Calu3 (cell line): ENCODE measurements at places on chromosomes 11 and 22. TPM values are rescaled to one million over a fixed set of nuclear protein-coding genes. Genes with fewer than 3 reads are reported as not detected.

Gene BACE1
- 9.6 and 10.7 TPM in 2 replicates for total RNA-seq

DNA sequence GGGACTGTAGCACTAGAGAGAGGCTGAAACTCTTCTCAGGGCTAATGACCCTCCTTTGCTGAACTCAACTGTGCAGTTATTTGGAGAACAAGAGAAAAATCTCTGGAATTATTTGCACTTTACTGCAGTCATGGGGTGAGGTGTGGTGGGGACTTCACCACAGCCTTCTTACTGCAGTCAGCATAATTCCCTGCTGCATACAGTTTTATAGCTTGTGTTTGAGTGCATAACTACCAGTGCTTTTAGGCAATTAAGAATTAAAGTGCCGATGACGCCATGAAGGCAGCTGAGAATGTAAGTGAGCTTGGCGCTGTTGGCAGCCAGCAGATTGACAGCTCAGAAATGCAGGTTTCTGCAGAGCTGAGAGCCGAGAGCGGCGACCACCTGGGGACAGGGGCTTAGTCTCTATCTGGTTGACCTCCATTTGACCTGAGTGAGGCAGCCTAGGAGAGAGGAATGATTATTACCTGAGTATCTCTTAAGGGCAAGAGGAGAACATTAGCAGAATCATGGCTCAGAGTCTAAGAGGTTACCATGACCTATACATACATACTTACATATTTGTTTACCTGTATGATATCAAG, 830.0 kb downstream of the NTM start:
- no peak overlapping the region for H3K27ac ChIP-seq
- H3K4me1 ChIP-seq, result no peaks in the 10 kb centered on the region
- no peak for DNase-seq
- H3K4me3 ChIP-seq, result no peak overlapping the region

GRCh38 chr11:6655790-6656583, at the start of gene DCHS1:
Gene DCHS1, minus strand, starts transcription at chr11:6655809. Its CDS starts 14,196 bp downstream, at chr11:6641613.
- H3K27ac ChIP-seq, result no peak within 1 kb of the TSS
- H3K4me1 ChIP-seq, result no peaks in the 10 kb centered on the region
- no peaks in the 10 kb centered on the region for H3K27me3 ChIP-seq

DNA sequence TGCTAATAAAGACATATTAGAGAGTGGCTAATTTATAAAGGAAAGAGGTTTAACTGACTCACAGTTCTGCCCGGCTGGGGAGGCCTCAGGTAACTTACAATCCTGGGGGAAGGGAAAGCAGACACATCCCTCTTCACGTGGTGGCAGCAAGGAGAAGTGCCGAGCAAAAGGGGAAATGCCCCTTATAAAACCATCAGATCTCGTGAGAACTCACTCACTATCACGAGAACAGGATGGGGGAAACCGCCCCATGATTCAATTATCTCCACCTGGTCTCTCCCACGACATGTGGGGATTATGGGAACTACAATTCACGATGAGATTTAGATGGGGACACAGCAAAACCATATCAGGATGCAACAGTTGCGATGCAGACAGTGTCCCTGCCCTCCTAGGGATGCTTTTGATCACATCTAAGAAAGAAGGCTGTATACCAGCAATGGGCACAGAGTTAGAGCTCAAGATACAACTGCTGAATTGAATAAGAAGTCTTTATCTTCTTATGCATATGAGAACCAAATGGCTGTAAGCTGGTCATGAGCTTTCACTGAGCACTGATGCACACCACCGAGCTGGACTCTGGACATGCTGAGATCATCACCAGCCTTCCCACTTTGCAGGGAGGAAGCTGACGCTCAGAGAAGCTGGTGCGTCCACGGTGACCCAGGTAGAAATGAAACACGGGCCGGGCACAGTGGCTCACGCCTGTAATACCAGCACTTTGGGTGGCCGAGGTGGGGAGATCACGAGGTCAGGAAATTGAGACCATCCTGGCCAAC, 255.2 kb downstream of the MN1 start:
- no peak overlapping the region for H3K27ac ChIP-seq
- no peak for DNase-seq
- H3K36me3 ChIP-seq, result no peaks in the 10 kb centered on the region

Gene P2RY2
- 1.6 and 2.3 TPM in 2 replicates for total RNA-seq
